ENCODE measurements at places on chromosomes 5 and 9. TPM values are rescaled to one million over a fixed set of nuclear protein-coding genes. Genes with fewer than 3 reads are reported as not detected.

Gene OGN
- total RNA-seq = 0.95 TPM

Gene FOXD4L5
- 0.13 TPM for total RNA-seq

Gene CAMK2A
- not detected for total RNA-seq

Gene F2RL2
- total RNA-seq = 14.0 TPM

Gene FLT4
- total RNA-seq = 10.1 TPM

Gene PCDHGA2
- total RNA-seq = 1.8 TPM

Gene SYK
- total RNA-seq = 21.5 TPM

Gene NTNG2
- total RNA-seq = 3.0 TPM

Gene DMRTA1
- 0.41 TPM for total RNA-seq

Gene DCP2
- total RNA-seq = 73.5 TPM
